Panc1 (cell line): ENCODE measurements at places on chromosomes 3 and 15.
A peak's percentile ranks its signal among the peaks of the same experiment; 100 is the strongest.

GRCh38 chr3:16122155-16122554 is 52.3 kb upstream of the GALNT15 start:
- DNase-seq = no peak

- DNase-seq = no peak
These were observed 805.7 kb downstream of the TUSC7 start for GRCh38 chr3:117515309-117515708.

DNA sequence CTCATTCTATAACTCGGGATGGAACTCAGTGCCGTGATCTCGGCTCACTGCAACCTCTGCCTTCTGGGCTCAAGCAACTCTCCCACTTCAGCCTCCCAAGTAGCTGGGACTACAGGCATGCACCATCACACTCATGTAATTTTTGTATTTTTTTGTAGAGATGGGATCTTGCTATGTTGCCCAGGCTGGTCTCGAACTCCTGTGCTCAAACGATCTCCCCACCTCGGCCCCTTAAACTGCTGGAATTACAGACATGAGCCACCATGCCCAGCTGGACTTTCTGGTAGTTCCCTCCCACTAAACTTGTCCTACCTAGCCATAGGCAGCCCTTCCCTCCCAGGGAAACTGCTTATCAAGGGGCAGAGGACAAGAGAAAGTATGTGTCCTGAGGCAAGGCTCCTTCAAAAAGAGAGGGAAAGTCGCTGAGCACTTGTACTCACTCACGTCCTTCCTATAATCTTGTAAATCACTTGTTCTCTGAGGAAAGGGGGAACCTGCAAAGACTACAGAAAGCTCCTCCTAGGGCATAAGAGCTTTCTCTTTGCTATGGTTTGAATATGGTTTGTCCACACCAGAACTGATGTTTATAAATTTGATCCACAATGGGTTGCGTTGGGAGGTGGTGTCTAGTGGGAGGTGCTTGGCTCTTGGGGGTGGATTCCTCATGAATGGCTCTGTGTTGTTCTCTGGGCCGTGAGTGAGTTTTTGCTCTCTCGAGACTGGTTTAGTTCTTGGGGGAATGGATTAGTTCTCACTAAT is 13.6 kb upstream of the TBL1XR1 start:
- DNase-seq = no peak

GRCh38 chr3:56763233-56763632 is 38.5 kb downstream of the ARHGEF3 start:
- DNase-seq = no peak

GRCh38 chr15:34240537-34240936 is 15.7 kb downstream of the EMC4 start:
- no peak for DNase-seq

DNA sequence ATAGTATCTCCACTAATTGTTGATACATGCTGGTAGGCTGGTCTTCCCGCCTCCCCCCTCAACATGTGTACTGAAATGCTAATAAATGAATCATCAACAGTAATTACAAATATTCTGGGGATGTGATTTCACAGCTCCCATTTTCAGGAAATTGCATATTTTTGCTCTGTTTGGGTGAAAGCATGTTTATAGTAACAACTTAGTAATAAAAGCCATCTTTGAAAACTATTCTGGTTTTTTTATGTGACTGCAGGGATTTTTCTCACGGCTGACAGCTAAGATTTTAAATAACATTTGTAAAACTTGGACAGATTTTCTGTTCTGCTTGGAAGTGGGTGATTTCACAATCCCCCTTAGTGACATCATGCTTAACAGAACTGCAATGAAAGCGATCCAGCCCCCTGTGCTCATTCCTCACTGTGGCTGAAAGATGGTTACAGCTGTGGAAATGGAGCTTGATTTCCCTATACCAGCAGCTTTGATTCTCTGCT is 25.6 kb upstream of the FAM174B start:
- DNase-seq = no peak

DNA sequence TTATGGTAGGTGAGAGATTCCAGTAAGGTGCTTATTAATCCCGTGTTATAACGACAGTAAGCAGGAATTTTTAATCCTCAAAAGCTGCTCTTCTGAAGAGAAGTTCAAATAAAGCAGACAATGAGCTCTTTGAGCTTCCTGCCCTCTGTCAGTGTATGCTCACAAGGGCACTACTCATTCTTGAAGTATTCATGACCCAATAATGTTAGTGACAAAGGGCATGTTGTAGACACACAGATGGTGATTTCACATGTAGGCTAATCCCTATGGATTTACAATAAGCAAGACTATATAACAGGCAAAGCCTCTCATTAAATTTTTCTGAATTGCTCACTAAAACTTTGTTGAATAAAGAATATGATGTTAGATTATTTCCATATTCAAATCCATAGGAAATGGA is 578.6 kb downstream of the RSL24D1 start:
- DNase-seq = no peak

GRCh38 chr3:28139967-28140634 is 101.3 kb upstream of the CMC1 start:
- DNase-seq = peak; percentile 24

DNA sequence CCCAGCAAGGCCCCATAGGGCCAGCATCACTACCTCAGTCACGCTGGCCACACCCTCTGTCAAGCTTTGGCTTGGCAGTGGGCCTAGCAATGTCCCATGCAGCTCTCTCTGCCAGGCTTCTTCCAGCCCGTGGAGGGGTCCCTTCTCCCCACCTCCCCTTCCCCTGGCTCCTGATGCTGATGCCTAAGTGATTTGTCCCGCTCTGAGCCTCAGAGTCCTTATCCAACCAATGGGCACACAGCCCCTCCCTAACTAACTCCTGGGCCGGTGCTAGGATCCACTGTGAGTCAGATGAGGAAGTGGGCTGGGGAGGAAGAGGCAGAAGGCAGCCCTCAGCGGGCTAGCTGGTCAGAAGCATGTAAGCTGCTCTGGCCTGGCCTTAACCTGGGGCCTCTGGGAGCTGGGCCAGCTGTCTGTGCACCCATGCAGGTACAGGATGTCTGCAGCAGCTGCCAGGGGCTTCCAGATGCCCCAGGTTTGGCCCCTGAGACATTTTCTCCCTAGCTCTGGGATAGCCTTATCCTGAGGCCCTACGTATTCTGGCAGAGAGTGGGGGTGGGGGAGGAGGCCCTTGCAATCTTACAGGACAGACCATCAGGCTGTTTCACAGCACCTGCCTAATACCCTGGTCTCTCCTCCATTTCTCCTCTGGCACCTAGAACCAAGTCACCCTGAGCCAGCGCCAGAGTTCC is 740 bp upstream of the ZBTB47 start:
- DNase-seq = no peak

DNA sequence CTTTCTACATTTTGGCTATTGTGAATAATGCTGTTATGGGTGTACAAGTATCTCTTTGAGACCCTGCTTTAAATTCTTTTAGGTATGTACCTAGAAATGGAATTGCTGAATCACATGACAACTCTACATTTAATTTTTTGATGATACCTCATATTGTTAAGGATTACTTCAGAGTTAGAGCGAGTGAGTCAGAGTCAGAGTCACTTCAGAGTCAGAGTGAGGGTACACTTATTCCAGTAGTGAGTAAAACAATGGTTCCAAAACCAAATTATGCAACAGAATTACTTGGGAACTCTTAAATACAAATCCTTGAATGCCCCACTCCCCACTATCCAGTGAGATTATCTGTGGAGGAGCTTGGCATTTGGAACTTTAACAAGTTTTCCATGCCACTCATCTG is 50.3 kb upstream of the SNRK start:
- DNase-seq = no peak

DNA sequence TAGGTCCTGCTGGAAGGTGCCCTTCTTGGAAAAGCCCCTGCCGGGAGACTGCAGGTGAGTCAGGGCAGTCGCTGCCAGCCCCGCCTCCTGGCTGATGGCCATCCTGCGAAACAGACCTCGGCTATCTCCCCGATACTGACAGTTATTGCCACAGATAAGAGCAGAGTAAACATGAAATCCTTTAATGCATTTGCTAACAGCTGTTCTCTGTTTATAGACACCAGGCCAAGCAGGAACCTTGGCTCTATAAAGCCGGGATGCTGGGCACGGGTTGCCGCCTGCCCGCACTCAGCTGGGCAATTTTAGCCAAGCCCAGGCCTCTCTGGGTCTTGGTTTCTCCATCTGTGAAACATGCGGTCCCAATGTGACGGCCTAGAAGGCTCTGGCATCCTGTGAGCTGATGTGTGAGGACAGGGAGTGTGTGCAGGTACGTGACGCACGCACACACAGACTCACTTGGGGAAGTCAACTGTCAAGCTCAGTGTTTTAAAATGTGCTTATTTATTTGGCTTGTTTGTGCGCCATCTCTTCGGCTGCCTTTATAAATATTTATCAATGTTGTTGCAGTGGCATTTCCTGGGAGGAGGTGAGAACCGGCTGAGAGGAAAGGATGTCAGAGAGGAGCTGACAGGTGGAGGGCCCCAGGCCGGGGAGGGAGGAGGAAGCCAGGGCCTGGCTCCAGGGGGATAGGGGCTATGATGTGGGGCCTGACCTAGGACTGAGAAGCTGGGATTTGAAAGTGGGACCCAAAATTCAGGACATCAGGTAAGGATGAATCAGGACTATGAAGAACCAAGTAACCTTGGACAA is 50.8 kb upstream of the PRR23E start:
- DNase-seq = no peak

GRCh38 chr3:76402926-76403325 is 617.6 kb upstream of the ZNF717 start:
- no peak for DNase-seq

DNA sequence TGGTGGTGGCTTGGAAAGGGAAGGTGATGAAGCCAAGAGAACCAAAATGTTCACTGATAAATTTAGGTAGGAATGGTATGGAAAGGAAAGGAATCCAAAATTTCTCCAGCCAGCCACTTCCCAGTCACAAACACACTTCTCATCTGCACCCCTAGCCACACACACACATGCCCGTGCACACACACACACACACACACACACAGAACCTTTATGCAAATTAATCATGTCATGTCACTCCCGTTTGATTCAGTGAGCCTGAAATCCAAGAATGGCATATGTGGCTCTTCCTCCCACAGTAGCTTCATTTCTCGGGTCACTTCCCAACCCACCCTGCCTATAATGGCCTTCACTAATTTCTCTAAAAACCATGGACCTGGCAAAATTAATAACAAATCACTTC is 3.1 kb upstream of the HLTF start:
- no peak for DNase-seq

GRCh38 chr3:116056280-116056679 is 389.0 kb downstream of the LSAMP start:
- DNase-seq = no peak

DNA sequence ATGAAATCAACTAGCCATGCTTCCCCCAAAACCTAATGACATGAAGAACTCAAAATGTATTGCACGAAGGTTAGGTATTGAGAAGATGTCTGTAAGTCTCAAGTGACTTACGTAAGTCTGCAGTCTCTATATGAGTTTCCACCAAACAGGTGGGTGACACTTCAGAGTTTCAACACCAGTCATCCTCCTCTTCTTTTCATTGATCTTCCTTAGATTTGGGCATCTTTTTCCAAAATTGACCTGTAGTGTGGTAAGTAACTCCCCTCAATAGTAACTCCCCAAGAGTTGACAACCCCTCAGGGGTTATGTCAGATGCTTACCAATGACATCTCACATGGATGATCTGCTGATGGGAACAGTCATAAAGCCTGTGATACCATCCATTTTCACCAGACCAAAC is 46.1 kb downstream of the GPR176 start:
- DNase-seq = no peak

- DNase-seq = no peak
These were observed 207.7 kb downstream of the STT3B start for GRCh38 chr3:31740397-31740796.
